ENCODE measurements at places on chromosomes 4 and X.
A peak's percentile ranks its signal among the peaks of the same experiment; 100 is the strongest.

GRCh38 chr4:54741202-54741601, 83.4 kb downstream of the KIT start:
- DNase-seq: no peak

GRCh38 chr4:125703443-125703842, 388.7 kb downstream of the FAT4 start:
- no peak for DNase-seq

DNA sequence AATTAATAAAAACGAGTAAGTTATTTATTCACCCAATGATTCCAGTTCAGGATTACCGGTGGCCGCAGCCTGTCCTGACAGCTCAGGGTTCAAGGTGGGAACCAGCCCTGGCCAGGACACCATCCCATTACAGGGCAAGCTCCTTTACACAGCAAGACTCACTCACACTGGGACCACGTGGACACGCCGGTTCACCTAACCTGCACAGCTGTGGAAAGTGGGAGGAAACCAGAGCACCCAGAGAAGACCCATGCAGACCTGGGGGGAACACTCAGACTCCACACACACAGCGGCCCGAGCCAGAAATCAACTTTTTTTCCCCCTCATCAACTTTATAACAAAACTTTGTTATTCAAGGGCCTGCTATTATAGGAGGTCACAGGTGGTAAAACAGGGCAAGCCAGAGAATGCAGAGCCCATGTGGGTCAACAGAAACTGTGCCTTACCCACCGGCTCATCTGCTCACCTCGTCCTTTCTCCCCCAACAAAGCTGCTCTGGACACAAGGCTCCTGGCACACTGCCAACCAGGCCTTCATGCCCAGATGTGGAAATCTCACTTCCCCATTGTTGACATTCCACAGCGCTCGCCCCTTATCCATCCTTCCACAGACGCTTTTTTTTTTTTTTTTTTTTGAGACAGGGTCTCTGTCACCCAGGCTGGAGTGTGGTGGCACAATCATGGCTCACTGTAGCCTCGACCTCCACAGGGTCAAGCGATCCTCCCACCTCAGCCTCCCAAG, 8.0 kb upstream of the ODAPH start:
- DNase-seq: no peak

DNA sequence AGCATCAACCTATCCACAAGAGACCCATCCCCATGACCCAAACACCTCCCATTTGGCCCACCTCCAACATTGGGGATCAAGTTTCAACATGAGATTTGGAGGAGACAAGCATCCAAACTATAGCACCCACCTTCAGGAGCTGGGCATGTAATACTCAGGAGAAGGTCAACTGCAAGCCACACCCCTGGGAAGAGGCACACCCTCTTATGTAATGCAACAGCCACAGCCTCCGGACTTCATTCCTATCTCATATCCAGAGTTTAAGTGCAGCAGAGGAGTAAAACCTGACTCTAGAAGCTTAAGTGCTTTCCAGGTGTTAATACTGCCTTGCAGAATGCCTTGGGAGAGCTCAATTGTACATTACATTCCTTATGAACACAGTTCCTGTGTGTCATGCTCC, 197.4 kb downstream of the PTTG2 start:
- no peak for DNase-seq

DNA sequence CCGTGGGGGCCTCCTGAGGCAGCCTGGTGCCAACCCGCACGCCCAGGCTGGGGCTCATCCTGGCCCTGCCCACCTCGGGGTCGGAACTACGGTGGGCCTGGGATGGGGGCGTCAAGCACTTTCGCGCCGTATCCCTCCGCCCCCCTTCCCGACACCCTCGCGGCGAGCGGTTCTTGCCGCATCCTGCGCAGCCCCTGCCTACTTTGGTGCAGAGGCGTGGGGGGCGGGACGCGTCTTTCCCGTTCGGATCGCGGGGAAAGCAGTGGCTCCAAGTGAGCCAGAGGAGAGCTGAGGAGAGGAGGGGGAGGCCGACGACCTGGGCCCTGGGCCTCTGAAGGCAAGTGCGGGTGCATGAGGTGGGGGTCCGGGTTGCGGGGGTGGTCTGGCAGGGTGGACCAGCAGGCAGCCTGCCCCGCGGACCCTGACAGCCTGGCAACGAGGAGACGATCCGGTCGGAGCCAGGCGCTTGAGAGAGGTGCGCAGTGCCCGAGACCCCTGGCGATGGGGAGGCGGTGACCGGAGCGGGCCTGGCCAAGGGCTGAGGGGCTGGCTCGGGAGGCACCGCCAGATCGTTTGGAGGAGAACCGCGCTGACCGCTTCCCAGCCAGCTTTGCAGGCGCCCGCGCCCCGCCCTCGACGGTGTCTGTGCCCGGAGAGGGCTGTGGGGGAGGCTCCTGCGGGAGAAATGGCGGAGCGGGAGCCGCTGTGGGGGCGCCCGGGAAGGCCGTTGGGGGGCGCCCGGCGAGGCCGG, at the start of gene GPRASP2:
Gene GPRASP2, plus strand, starts transcription at position 233 of the 751 bp plus-strand sequence. CDS start 2,422 bp downstream, outside the sequence.
- DNase-seq: no peak

DNA sequence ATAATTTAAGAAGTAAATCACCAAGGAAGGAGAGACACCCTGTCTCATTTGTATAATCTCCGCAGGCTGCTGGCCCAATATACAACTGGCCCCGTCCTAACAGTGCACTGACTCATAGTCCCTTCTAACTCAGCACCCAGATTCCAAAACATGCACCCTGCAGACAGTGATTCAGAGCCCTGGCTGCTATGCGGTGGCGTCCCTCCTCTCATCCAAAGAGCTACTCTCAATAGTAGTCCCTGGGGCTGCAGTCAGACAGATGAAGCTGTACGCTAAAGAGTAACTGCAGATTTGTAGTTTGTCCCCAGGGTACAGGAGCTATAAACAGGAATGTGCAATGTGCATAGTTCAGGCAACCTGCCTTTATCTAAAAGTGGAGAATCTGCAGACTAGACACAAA, 23.0 kb downstream of the GABRA3 start:
- no peak for DNase-seq

DNA sequence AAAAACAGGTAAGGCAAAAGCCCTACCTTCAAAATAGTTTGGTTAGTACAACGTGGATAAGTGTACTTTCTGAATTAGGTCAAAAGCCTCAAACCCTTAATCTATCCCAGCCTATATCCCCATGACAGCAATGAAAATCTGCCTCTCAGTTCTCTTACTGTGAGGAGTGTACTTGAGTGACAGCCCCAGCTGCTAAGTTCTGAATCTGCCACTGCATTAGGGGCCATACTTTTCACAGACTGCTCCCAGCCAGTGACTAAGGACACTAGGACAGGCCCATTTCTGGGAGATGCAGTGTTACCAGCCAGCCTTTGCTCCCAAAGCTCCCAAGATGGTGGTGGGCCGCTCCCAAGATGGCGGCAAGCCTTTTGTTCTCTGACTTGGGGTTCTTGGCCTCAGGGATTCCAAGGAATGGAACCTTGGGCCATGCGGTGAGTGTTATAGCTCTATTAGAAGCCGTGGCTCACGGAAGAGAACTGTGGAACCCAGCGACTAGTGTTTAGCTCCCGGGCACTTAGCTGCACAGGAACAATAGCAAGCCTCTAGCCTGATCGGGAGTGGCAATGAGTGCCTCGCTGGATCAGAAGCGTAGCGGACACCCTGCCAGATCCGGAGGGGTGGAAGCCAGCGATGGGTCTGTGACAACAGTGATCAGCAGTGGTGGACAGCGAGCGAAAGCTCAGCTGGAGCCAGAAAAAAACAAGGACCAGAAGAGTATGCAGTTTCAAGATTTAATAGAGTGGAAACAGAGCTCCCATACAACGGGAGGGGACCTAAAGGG, 175.6 kb upstream of the NRK start:
- no peak for DNase-seq

- DNase-seq: peak; percentile 5
Measured at GRCh38 chr4:151409470-151410313, 716 bp downstream of the FHIP1A start.

DNA sequence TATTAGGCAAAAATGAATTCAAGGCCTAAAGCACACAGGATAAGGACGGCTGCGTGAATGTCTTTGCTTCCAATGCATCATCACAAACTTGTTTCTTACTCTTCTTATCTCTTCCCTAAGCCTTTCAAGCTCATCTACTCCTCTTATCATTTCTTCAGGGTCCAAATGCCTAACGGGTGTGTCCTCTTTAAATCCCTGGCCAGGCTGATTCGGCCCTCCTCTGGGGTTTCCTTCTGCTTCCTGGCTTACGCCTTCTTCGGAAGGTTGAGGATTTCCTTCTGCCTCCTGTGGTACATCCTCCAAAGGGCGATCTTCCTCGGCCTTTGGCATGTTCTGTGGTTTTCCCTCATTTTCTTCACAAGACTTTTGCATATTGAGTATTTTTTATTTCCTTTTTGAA, 1.3 kb downstream of the TCEAL8 start:
- no peak for DNase-seq

GRCh38 chr4:119125931-119126330, 9.7 kb upstream of the MYOZ2 start:
- no peak for DNase-seq

DNA sequence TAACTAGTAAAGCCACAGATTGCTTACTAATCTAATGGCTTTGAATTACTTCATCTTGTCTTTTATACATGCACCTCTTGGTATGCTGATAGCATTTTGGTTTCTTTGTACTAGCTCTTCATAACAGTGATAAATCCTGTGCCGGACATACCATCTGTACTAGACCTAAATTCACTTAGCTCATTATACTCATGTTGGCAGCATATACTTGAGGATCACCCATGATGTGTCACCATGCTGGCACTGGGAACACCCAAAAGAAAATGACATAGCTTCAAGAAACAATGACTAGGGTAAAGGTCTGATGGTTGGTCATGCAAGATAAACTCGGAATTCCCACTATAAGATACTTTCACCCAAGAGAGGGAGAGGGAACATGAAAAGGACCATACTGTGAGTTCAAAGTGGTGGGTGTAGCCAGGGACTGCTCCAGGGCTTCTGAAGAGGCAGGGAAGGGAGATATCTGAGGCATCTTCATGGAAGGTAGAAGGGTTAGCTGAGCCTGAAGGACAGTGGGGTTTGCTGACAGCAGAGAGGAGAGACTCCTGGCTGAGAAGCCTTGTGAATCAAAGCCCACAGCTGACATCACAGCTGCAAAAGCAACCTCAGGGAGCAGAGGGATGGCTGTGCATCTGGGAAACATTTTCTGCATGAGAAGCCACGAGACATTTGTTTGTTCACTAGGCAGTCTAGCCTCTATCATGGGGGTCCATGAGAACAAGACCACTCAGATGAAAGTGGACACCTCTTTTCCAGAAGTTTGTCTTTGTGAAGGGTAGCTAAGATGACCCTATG, 314.2 kb downstream of the RAB28 start:
- no peak for DNase-seq

GRCh38 chrX:155953055-155953454, 44.4 kb upstream of the IL9R start:
- DNase-seq: no peak

GRCh38 chrX:152601848-152602616, 35.7 kb upstream of the GABRQ start:
- DNase-seq: no peak

- DNase-seq: no peak
Measured at GRCh38 chr4:8303081-8303480, 33.5 kb downstream of the HTRA3 start.

DNA sequence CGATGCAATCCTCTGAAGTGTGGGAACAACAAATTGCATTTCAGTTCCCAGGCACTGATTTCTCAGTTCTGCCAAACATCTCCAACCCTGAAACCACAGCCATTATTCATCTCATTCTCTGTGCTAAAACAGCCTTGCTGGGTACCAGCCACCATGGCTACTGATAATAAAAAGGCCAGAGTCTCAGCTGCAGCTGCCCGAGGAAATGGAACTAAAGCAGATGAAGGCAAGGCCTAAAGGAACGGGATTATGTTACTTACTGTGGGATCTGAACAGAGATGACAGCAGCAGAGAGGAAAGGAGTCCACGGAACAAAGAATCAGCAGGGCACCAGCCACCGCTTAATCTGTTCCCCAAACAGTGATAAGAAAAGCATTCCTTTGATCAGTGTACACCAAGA, 155.7 kb downstream of the PAPSS1 start:
- DNase-seq: no peak

DNA sequence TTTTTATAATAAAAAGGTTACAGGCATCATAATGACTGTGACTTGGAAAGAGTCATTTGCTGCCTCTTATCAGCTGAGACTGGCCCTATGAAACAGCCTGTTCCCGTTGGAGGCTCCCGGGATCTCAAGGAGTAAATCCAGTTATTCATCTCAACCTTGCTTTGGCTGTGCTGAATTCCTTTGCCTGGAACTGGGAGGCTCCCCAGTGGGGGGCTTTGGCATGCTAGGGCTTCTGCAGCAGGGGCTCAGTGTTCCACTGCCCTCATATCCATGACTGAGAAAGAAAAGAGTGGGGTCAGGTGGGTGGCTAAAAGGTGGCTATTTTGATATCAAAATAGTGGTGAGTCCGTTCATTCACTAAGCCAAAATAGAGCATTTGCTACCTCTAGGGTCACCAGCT, 71.2 kb downstream of the TRPC5 start:
- DNase-seq: no peak

DNA sequence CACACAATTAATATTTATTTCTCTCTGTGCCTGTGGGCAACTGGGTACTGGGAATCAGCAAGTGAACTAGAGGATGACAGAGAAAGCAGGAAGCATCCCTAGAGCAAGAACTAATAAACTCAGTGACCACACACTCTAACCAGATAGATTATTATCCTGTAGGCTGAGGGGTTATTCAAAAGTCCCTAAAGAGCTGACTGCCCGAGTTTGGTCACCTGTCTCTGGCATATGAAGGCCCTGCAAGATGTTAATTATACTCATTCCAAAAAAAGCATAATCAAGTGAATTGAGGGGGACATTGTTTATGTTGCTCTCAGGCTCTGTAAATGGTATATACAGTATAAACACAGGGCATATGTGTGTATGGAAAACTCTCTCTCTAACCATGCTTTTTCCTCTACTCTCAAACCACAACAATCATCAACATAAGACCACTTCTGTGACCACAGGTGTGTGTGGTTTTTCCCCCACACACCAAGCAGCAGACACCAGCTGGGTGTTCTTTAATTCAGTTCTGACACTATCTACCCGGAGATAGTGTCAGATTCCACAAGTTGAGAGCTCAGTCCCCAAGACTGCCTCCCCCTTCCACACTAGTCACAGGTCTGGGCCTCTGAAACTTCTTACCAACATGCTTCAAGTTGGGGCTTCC, 6.2 kb upstream of the HPSE start:
- DNase-seq: no peak

DNA sequence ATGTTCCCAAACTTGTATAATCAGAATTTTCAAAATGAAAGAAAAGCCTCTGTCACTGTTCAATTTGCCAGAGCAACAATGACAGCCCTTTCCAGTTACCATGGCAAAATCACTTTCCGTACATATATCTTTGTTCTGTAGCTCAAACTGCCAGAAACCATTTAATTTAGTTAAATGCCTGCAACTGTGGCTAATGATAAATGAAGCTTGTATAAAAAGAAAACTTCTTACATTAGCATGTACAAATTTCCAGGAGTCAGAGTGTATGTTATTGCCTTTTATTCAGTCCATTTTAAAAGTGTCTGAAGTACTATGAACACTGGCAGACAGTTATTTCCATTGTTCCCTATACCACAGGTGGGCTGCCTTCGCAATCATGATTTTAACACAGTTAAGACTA, 30.3 kb downstream of the ARAP2 start:
- no peak for DNase-seq
